ENCODE measurements at places on chromosomes 2 and 18. TPM values are rescaled to one million over a fixed set of nuclear protein-coding genes. Genes with fewer than 3 reads are reported as not detected.

The OXER1 gene
- 0.24 TPM for polyA plus RNA-seq

The UGT1A8 gene
- polyA plus RNA-seq: not detected

The FARSB gene
- 32.4 TPM for polyA plus RNA-seq

The ANKRD53 gene
- polyA plus RNA-seq: 5.7 TPM

All from brain (organoid and tissue), 16 donors.